Caudate nucleus (tissue), 63 donors: ENCODE measurements at places on chromosomes 4 and X.

DNA sequence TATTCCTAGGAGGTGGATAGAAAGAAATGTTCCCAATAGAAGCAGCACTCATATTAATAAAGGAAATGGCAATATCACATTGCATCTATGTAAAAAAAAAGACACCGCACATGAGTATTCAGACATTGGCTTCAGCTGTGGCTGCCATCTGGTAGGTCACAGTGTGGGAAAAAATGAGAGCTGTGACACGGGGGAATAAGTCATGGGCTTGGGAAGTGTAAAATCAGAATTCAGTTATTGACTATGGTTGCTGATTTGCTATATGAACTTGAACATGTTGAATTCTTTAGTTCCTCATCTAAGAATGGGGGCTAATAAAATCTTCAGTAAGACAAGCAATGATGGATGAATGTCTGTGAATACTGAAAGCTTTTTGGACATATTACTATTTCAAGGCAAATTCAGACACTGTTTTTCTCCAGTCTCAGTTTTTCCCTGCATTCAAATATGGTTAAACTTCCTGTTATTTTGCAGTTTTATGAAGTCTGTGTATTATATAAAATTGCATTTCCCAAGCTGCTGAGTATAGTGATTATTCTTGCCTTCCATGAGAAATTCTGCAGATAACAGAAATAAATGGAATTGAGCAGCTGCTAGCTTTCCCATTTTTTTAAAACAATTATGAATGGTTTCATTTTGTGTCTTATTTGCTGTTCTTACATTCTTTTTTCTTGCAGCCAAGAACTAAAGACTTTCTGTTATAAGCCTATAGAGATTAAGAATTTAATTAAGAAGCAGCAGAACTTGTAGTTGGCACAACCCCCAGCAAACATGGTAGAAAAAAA is 221.0 kb downstream of the ANKRD50 start:
- DNase-seq = no peak

GRCh38 chrX:86133761-86134160 is 14.5 kb upstream of the DACH2 start:
- DNase-seq = no peak

DNA sequence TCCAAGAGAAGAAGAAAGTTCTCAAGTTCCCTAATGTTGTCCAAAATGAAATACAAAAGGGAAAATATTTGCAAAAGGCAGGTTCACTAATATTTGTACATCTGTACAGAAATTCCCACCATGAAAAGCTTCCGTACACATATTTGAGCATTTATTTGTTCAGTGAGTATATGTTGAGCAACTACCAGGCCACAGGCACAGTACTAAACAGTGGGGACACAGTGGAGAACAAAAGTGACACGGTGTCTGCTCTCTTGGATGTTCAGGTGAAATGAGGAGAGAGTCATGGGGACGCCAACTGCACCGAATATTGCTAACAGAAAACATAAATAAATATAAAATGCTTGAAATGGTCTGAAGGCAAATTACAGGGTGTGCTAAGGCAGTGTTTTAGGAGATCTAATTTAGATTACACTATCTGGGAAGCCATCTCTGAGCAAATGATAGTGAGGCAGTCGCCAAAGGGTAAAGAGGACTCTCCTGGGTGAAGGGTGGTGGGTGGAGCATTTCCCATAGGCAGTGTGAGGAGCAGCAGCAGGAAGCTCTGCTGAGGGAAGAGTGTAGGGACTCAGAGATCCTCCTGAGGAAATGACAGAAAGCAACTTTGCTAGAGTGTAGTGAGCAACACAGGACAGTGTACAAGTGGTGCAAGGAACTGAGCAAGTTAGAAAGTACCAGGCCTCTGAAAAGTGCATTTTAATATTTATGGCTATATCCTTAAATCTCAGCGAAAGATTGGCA is 375.2 kb downstream of the GALNTL6 start:
- DNase-seq = no peak

DNA sequence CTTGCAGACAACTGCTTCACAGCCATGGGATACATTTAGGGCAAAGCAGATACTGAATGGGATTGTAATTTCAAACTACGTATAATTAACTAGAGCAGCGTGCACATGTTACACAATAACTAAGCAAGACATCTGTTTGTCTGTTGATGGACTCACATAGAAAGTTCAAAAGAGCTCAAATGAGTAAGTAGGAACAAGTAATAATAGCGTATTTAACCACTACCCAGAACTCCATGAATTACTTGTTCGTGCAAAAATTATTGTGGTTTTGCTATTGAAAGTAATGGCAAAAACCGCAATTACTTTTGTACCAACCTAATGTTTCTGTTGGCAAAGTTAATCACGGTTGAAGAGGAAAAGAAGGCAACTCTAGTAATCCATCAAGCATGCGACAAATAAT is 825.4 kb downstream of the PCDH18 start:
- no peak for DNase-seq

- no peak for DNase-seq
These were observed 315.3 kb downstream of the DHRSX start for GRCh38 chrX:2185341-2186082.
